ENCODE measurements at places on chromosomes 6 and 20. TPM values are rescaled to one million over a fixed set of nuclear protein-coding genes. Genes with fewer than 3 reads are reported as not detected.

TNFAIP3 gene
- 4.4 TPM for total RNA-seq

NRSN1 gene
- not detected for total RNA-seq

HSPA1L gene
- total RNA-seq = 1.3 TPM

KIAA1755 gene
- 2.5 TPM for total RNA-seq
